ENCODE measurements at places on chromosomes 5 and 9.

- no peak for DNase-seq
Observed at GRCh38 chr9:24832307-24832706, 286.6 kb upstream of the IZUMO3 start.

DNA sequence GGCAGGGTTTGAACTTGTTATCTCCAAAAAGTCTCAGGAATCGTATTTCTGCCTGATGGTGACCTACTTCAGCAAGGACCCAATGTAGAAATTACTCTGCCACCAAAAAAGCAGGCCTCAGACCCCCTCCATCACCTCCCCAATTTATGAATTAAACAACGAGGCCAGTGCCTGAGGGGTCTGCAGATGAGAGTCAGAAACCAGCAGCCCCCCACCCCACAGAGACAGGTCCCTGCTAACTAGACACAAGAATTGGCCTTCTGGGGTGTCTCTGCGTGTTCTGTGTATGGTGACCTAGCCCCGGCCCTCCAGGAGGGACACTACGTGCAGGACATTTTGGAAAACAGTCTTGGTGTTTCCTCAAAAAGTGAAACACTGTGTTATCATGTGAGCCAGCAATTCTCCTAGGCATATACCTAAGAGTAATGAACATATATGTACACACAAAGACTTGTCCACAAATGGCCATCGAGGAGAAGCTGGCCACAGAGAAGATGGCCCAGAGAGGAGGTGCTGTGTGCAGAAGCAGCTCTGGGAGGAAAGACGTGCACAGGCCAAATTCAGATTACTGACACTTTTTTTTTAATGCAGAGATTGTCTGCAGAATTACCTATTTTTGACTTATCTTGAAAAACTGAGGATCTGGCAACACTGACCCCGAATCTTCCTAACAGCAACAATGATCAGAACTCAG is 93.8 kb downstream of the ADAMTS2 start:
- DNase-seq, result no peak

DNA sequence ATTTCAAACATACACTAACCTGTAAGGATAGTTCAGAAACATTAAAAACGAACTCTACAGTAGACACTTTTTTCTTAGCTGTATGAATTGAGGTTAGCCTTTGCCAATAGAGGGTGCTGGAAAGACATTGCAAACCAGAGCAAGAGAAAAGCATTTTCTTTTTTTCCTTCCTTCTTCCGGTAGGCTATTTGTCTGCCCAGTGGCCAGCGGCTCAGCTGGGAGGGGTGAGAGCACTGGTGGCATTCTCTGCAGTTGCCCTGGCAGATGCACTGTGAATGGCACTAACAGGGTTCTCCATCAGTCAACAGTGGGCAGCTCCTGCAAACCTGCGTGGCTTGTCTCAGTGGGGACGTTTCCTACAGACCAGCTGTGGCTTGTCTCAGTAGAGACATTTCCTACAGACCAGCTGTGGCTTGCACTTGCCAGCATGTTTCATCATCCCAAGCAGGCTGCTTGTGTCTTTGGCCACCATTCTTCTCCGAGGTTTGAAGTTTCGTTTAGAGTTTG is 984.5 kb upstream of the CDH18 start:
- DNase-seq, result peak; percentile 24

DNA sequence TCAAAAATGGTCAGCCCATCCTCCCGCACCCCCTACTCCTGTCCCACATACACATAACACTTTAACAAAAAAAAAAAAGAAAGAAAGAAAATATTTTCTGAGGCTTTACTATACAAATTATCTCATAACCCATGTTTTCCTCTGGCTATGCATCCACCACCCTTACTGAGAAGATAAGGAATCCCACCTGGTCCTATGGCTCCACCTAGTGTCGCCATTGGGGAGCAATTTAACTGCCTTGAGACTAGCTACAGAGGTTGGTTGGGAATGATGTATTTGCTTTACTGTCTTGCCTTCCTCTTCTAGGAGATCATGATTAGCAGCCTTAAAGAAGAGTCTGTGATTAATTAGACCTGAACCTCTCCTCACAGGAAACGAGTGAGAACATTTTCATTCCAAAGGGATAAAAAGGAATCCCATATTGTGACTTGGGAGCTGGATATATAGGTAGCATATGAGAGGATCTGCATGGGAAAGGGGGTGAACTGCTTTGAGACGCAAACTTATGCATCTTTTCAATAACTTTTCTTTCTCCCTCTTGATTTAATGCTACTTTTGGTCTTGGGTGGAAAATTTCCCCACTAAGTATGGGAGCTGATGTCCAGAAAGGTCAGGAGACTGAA is 77.7 kb upstream of the SELENOP start:
- DNase-seq, result peak; percentile 74

DNA sequence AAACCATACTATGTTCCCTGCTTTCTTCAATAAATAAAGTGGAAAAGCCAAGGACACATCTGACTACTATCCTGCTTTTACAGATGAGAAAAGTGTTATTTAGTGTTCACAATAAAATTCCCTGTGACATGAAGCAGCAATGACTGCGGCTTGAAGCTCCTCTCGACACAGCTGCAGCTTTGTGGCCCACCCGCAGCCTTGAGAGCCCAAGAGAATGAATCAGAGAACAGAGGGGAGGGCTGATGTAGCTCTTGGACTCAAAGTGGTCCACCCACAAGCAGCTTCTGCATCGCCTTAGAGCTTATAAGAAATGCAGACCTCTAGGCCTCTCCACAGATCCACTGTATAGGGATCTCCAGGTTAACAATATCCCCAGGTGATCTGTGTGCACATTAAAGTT is 181.3 kb upstream of the GNA14 start:
- no peak for DNase-seq

- DNase-seq, result peak; percentile 95
Observed at GRCh38 chr5:172903790-172904189, 55.4 kb upstream of the RPL26L1 start.

DNA sequence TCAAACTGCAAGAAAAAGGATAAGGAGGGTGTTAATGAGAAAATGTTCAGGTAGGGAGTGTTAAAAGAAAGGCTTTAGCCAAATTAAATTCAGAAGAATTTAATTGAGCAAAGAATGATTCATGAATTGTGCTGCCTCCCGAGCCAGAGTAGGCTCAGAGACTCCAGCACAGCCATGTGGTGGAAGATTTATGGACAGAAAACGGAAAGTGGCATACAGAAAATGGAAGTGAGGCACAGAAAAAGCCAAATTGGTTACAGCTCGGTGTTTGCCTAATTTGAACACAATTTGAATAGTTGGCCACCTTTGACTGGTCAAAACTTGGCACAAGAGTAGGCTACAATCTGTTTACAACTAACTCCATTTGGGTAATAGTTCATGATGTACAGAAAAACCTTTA is 9.6 kb upstream of the SLC30A5 start:
- no peak for DNase-seq

DNA sequence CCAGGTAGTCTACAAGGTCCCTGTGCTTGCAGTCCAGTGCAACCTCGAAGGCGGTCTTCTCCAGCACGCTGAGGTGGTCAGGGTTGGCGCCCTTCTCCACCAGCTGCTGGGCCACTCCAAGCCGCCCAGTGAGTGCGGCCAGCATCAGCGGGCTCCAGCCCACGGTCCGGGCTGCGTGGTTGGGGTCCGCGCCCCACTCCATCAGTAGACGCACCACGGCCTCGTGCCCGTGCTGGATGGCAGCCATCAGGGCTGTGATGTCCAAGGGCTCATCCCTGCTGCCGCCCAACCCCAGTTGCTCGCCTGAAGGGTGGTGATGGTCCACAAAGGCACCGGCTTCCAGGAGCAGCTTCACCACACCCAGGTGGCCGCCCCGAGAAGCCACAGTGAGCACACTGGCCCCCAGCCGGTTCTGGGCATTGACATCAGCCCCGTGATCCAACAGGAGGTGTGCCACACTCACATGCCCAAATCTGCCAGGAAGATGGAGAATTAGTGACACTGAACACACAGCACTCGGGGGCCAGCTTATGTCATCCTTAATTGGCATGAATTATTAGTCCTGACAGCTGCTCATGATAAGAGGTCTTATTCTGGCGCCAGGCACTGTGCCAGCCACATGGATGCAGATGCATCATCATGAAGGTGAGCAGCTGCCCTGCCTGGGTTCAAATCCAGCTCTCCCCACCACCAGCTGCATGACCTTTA is 6.1 kb downstream of the ANKS6 start:
- DNase-seq, result no peak

DNA sequence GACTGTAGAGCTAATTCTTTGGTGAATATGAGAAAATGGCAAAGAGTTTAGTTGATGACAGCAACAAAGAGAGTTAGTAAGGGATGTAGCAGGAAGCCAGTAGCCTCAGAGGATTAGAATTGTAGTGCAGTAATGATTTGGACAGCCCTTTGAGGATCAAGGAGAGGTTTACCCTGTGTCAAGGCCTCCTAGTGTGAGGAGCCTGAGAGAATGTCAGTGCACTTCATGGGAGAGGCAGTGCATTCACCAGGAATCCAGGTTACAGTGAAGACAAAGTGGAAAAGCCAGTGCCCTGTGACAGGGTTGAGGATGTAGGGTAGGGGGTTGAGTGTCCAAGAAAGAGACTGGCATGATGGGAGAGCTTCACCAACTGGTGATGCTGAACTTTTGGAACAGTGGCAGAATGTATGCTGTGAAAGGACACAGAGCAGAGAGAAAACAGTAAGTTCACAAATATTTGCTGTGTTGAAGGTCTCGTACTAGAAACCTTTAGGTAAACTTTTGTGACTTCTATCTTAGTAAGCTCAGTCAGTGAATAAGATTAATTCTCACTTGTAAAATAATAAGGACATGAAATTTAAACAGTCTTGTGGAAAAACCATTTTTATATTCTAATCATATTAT is 27.3 kb downstream of the NLN start:
- no peak for DNase-seq

DNA sequence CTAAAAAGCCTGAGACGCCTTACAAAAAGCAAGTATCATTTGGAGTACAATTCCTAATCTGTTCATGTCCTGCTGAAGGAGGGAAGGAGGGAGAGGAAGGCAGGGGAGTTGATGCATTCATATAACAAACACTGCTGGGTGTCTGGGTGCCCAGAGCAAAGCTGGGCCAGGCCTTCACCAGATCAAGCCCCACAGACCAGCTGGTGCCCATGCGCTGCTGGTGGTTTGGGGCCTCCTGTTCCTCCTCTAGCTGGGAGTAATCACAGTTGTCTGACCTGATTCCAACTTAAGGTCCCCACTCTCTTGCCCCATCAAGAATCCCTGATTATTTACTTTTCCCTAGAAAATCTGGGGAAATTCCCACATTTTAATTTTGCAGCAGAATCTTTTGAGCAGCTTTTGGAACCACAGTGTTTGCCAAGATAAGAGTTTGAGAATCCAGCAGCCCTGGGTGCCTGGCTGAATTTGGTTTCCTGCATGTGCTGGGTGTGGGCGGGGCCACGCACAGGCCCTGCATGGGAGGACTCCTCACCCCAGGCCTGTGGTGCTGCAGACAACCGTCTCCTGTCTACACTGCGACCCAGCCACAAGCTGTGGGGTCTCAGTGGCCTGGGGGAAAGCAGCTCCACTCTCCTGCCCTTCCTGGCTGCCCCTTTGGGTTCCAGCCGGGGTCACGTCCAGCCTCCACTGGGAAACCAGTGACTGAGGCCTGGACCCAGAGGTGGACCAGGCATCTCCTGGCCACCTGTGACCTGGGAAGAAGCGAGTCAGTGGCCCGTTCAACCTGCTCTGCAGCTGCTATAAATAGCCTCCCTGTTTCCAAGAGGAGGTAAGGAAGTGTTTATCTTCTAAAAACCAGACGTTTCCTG is 47.5 kb downstream of the NEURL1B start:
- DNase-seq, result no peak

DNA sequence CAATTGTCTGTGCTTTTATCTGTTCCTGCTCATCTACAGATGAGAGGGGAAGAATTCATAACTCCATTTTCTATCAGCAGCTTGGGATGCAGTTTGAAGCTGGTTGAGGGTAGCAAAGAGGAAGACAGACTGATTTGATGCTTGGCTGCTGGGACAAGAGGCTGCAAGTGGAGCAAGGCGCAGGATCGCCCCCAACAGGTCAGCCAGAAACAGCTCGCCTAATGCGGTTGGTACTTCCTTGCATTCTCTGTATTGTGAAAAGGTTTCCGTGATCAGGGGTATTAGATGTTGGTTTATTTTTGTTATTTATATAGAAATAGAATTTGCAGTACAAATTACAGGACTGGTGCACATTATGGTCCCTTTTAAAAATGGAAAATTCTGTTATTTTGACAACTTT is 40.6 kb downstream of the ZNF883 start:
- peak; percentile 26 for DNase-seq

- peak; percentile 31 for DNase-seq
Observed at GRCh38 chr5:149860801-149861322, 83.7 kb downstream of the PDE6A start.

- no peak for DNase-seq
Observed at GRCh38 chr5:121628783-121629182, 222.9 kb upstream of the FTMT start.

GRCh38 chr9:93257808-93258331 is 73.9 kb downstream of the WNK2 start:
- no peak for DNase-seq

DNA sequence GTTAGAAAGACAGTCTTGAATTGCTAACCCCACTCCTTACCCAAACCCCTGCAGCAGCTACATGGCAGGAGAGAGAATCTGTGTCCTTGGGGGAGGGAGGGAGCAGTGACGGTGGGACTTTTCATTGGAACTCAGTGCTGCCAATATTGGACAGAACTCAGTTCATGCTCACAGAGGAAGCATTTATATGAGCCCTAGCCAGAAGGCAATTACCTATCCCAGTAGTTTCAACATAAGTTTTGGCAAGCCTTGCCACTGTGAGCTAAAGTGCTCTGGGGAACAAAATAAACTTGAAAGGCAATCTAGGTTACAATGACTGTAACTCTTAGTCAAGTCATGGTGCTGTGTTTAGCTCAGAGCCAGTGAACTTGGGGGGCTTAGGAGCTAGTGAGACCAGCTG is 1013.4 kb upstream of the COX7C start:
- no peak for DNase-seq

GRCh38 chr5:151600069-151600665 is 9.0 kb upstream of the FAT2 start:
- DNase-seq, result no peak

- no peak for DNase-seq
Observed at GRCh38 chr9:106528158-106528557, 334.8 kb upstream of the ZNF462 start.
